ENCODE measurements at places on chromosomes 1 and 21.

GRCh38 chr1:160459687-160460086 lies 59.3 kb downstream of the VANGL2 start:
- no peak for DNase-seq

DNA sequence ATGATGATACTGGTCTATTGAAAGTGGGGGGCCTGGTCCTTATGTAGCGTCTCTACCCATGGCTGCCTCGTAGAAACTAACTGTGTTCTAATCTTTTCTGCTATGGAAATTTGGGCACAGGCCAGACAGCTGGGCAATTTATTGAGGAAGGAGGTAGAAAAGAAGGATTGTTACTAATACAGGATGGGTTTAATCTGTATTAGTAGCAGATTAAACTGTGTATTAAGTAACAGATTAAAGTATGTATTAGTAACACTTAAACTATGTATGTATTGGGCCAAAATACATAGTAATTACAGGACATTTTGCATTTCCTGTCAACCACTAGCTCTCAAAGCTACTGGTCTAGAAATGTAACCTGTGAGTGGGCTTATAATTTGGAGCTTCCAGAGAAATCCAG lies 142.0 kb downstream of the MAST2 start:
- peak; percentile 55 for DNase-seq

- DNase-seq: no peak
Observed at GRCh38 chr21:39776589-39776988, 31.6 kb downstream of the IGSF5 start.

GRCh38 chr1:8004803-8005573 lies 21.1 kb downstream of the ERRFI1 start:
- peak; percentile 100 for DNase-seq

Measured in fibroblast of mammary gland (primary cell).